ENCODE measurements at places on chromosomes 16 and 17.
A peak's percentile ranks its signal among the peaks of the same experiment; 100 is the strongest.

DNA sequence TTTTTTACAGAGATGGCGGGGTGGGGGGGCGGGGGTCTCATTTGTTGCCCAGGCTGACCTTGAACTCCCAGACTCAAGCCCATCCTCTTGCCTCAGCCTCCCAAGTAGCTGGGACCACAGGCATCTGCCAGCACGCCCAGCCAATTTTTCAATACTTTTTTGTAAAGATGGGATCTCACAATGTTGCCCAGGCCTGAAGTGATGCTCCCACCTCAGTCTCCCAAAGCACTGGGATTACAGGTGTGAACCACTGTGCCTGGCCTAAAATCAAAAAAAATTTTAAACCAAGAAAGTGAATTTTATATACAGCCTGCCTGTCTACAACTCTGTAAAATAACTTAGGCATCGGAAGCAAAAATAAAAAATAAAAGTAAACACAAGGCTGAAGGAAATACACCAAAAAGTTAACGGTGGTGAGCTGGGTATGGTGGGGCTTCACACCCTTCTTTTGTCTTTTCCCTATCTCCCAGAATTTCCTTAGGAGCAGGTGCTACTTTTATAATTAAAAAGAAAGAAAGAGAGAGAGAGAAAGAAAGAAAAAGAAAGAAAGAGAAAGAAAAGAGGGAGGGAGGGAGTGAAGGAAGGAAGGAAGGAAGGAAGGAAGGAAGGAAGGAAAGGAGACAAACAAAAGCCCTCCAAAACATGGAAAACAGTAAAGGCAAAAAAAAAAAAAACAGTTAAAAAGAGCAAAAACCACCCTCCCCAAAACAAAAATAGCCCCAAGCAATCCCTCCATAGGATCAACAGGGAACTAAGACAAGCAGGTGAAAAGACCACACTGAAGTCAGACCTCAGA lies 51.4 kb downstream of the TBC1D16 start:
- no peak for DNase-seq

DNA sequence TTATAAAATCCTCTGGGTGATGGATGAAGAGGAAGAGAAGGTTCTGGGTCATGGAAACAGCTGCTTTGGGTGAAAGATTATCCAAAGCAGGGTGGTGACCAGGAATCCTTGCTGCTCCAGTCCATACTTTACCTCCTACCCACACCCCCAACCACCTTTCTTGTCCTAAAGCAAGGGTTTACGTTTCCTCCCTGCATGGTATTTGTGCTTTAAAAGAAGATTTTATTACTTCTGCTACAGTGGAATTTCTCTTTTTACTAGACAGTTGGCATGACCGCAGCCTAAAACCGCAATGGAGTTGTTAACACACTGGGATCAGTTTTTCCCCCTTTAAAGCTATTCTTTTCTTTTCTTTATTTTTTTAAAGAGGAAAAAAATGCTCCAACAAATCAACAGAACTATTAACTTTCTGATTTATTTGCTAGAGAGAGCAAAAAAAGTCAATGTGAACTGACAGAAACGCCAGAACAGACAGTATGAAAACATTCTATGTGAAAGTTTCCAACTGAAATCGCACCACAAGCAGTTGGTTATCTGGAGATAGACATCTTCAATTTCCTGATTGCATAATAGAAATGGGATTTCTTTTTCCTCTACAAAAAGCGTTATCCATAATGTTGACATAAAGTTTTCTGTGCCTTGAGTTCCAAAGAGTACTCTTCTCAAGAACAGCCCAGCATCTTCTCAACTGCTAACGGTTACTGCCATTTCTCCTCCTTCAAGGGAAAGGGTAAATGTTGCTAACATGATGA lies 236.0 kb downstream of the IRX3 start:
- no peak for DNase-seq

DNA sequence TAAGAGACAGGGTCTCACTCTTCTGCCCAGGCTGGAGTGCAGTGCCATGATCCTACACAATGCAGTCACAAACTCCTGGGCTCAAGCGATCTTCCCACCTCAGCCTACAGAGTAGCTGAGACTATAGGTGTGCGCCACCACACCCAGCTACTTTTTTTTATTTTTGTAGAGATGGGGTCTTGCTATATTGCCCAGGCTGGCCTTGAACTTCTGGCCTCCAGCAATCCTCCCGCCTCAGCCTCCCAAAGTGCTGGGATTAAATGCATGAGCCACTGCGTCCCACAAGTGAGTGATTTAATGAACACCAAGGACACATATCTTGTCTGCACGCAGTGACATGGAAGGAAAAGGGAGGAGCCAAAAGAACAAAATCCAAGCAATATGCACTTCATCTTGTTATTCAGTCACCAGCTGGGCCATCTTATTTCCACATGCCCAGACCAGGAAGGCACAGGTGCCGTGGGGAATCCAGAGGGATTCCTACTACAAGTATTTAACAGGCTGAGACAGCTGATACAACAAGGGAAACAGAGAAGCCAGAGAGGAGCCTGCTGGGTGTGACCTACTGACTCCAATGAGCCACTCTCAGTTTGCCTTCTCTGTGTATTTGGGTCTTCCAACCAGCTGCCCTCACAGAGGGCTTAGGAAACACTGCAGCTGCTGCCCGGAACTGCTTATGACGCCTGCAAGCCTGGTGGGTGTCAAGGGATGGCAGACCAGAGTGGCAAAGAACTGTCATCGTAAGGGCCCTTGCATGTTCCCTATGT lies 17.0 kb downstream of the LSM12 start:
- no peak for DNase-seq

- no peak for DNase-seq
These were observed 73.9 kb upstream of the DHX40 start for GRCh38 chr17:59491353-59492090.

GRCh38 chr16:1300664-1301476 lies 8.6 kb upstream of the UBE2I start:
- DNase-seq: peak; percentile 51

GRCh38 chr17:39651923-39652586 lies 13.1 kb upstream of the TCAP start:
- DNase-seq: no peak

GRCh38 chr17:63335831-63336230 lies 110.3 kb downstream of the CYB561 start:
- no peak for DNase-seq

DNA sequence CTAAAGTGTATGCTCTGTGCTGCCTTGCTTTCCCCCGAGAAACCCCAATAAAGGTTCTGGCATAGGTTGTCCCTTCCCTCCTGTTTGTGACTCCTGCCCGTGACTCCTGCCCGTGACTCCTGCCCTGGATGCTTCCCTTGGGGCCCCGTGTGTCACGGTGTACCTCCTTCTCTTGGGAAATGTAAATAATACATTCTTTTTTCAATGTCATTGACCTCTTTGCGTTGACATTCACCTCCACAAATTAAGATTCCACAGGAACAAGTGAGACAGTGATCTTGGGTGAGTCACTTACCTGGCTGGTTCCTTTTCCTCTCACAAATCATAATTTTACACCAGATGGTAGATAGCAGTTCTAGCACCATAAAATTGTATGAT lies 632 bp downstream of the CCL15 start:
- DNase-seq: no peak

- DNase-seq: no peak
These were observed 10.1 kb upstream of the PRM1 start for GRCh38 chr16:11291091-11291703.

DNA sequence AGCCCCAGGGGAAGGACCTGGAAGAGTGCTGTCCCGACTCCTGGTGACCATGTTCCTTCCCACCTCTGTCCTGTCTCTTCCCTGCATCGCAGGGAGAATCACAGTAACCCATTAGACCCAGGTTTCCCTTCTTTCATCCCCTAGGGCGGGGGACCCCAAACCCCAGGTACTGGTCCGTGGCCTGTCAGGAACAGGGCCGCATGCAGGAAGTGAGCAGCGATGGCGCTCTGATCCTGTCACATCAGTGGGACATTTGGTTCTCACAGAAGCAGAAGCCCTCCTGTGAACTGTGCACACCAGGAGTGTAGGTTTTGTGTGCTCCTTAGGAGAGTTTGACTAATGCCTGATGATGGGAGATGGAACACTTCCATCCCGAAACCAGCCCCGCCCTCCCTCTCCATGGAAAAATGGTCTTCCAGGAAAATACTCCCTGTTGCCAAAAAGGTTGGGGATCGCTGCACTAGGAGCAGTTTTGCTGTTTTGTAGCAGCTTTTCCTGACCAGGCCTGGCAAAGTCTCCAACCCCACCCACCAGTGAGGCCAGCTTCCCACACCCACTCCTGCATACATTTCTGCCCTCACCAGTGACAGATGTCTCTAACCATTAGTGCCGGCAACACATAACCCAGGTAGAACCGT lies 10.5 kb downstream of the MNT start:
- no peak for DNase-seq

DNA sequence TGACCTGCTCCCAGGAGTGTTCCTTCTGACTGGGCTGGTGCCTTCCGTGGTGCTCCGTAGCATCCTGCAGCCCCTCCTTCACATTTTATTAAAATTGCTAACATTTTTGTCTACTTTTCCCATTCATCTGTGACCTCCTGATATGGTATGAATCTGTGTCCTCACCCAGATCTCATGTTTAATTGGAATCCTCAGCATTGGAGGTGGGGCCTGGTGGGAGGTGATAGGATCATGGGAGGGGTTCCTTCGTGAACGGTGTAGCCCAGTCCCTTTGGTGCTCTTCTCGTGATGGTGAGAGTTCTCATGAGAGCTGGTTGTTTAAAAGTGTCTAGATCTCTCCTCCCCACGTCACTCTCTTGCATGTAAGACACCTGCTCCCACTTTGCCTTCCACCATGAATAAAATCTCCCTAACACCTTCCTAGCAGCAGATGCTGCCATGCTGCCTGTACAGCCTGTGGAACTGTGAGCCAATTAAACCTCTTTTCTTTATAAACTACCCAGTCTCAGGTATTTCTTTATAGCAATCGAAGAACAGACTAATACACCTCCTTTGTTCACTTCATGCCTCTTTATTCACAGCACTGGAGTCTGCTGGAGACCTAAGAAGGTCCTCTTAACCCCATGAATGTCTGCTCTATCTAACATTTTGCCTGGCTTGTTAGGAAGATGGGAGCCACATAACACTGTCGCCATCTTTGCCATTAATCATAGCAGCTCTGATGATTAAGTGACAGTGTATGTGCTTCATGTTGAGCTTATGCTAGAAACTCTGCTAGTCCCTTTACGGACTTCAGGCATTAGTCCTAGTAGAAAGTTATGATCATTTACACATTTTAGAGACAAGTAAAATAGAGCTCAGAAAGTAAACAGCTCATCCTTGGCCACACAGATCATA lies 377.7 kb upstream of the MAF start:
- no peak for DNase-seq

DNA sequence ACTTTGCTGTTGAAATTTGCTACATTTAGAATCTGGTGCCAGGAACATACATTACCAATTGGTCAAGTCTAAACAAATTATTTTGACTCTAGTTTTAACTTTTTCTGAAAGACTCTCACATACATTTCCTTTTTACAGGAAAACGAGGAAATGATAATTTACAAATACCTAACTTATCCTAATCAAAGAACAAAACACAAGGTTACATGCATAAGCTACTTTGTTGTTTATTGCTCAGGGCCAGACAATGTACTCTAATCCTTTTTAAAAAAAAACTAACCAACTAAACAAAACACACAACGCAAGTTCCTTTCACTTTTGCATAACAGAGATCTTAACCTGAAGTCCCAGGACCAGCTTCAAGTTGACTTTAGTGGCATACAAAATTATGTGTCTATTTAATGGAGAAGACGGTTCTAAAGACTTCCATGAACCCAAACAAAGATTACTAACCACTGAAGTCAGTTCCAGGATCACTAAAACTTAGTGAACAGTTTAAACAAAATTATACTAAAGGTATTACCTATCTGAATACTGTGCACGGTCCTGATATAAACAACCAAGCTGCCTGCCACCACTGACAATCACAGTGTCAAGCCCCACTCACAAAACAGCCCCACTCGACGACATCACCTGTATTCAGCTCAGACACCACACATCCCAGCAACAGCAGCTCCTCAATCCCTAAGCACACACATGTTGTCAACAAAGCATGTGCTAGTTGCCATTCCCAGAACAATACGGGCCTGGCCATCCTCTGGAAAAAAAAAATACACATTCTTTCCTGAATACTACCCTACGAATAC lies 1.9 kb downstream of the ZNF652 start:
- DNase-seq: no peak

GRCh38 chr16:22075776-22076175 lies 16.6 kb upstream of the VWA3A start:
- DNase-seq: no peak

- no peak for DNase-seq
These were observed 23.6 kb downstream of the IGSF6 start for GRCh38 chr16:21628772-21629171.

Data from stimulated activated CD4-positive, alpha-beta T cell treated with anti-CD3 and anti-CD28 coated beads, TNF-alpha, amount 100 ng/mL, for 4 hours (primary cell).